Lung microvascular endothelial cell (primary cell): ENCODE measurements at places on chromosomes 13 and 19. TPM values are rescaled to one million over a fixed set of nuclear protein-coding genes. Genes with fewer than 3 reads are reported as not detected.

MAB21L1 gene
- not detected in 2 replicates for total RNA-seq

TTYH1 gene
- not detected in 2 replicates for total RNA-seq

TEX29 gene
- total RNA-seq: 0.20 TPM in 1 of 2 replicates, not detected in the other

SIGLEC8 gene
- total RNA-seq: not detected in 2 replicates

- DNase-seq: no peak
Measured at GRCh38 chr13:84925443-84925842, 873.8 kb downstream of the SLITRK6 start.

DNA sequence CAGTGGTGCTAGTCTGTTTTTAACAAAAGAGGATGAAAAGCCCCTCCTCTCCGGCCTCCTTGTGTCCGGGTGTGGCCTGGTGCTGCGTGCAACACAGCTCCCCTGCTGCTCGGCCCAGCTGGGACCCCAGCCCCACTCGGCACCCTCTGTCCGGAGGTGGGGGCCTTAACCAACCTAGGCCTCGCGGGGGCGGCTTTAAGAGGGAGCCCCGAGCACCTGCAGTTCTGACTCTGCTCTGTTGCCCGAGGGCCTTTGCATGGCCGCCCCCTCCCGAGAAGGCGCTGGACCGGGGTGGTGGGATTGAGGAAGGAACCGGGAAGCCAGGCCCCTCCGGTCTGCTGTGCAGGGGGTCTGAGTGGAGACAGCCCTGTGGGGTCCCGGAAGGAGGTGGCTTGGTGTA is 5.7 kb upstream of the GRIN3B start:
- no peak for DNase-seq

- no peak for DNase-seq
Measured at GRCh38 chr13:66950666-66951065, 279.5 kb downstream of the PCDH9 start.

GRCh38 chr13:43730642-43731041 is 56.1 kb downstream of the ENOX1 start:
- peak; percentile 13 for DNase-seq

GRCh38 chr19:16113727-16114126 is 2.0 kb downstream of the RAB8A start:
- no peak for DNase-seq

- DNase-seq: no peak
Measured at GRCh38 chr19:18155095-18156087, 2.4 kb downstream of the PIK3R2 start.
